Astrocyte (in vitro differentiated cells and primary cell): ENCODE measurements at places on chromosomes 1 and 21. TPM values are rescaled to one million over a fixed set of nuclear protein-coding genes. Genes with fewer than 3 reads are reported as not detected.
A peak's percentile ranks its signal among the peaks of the same experiment; 100 is the strongest.

Gene ALX3
- not detected in 2 replicates for total RNA-seq

Gene PDC
- total RNA-seq, result not detected in 2 replicates

Gene ACTL8
- total RNA-seq, result 1.3 and 2.0 TPM in 2 replicates

Gene PLPPR4
- total RNA-seq, result 0.07 TPM in 2 replicates

Gene FH
- total RNA-seq, result 47.3 and 49.4 TPM in 2 replicates

Gene SPSB1
- 53.5 and 56.7 TPM in 2 replicates for total RNA-seq

Gene WNT9A
- total RNA-seq, result 2.6 and 4.1 TPM in 2 replicates

Gene VAMP3
- total RNA-seq, result 154 and 156 TPM in 2 replicates

Gene MRPL39
- 29.6 and 32.5 TPM in 2 replicates for total RNA-seq

GRCh38 chr1:152048416-152049009 lies 11.7 kb upstream of the S100A11 start:
- no peaks in the 10 kb centered on the region for H3K36me3 ChIP-seq
- peak overlapping the region; percentile 93 for H3K27ac ChIP-seq
- H3K4me3 ChIP-seq, result peak overlapping the region; percentile 22
- no peak for DNase-seq
- H3K27me3 ChIP-seq, result peaks cover 8% of the 10 kb centered on the region

DNA sequence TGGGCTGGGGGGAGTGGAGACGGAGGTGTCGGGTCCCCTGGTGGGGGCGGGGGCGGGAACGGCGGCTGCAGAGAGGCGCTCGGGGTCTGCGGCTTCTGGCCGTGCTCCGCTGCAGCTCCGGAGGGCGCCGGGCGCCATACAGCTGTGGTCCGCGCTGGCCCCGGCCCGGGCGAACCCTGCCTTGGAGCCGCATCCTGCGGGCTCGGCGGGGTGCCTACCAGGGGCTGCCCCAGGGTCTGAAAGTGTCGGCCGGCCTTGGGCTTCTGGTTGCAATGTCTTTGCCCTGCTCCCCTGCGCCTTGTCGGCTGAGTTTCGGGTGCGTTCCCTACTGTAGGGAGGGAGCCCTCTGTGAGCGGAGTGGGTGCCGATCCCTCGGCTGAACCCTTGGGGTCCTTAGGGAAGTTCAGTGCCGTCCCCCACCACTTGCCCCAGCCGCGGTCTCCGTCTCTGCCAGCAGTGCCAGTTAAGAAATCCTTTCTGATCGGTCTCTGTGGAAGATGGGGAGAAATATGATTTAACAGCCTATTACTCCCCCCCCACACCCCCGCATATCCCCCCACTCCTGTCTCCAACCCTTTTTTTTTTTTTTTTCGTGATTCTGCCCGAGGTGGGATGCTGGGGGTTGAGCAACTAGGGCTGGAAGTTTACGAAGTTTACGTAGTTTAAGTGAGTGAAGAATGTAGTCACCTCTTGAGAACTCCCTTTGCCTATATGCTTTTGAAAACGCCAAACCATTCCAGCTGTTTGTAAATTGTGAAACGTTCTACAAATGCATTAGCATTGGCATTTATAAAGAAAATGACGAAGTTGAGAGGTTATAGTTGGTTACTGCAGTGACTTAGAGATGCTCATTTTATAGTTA lies 588 bp downstream of the NEXN start:
- peaks cover 11% of the 10 kb centered on the region for H3K36me3 ChIP-seq
- DNase-seq, result peak; percentile 51
- peaks cover 14% of the 10 kb centered on the region for H3K4me1 ChIP-seq
- no peaks in the 10 kb centered on the region for H3K27me3 ChIP-seq
- peak overlapping the region; percentile 100 for H3K27ac ChIP-seq

- no peaks in the 10 kb centered on the region for H3K4me1 ChIP-seq
- no peak for DNase-seq
- H3K36me3 ChIP-seq, result no peaks in the 10 kb centered on the region
- no peak overlapping the region for H3K4me3 ChIP-seq
- H3K27ac ChIP-seq, result no peak overlapping the region
- peaks cover 3% of the 10 kb centered on the region for H3K27me3 ChIP-seq
Observed at GRCh38 chr1:110292031-110292741, 47.0 kb upstream of the RBM15 start.

GRCh38 chr21:41653954-41654491 lies 112.8 kb downstream of the RIPK4 start:
- H3K4me1 ChIP-seq, result peaks cover 11% of the 10 kb centered on the region
- H3K4me3 ChIP-seq, result no peak overlapping the region
- H3K27ac ChIP-seq, result no peak overlapping the region
- H3K36me3 ChIP-seq, result no peaks in the 10 kb centered on the region
- H3K27me3 ChIP-seq, result peaks cover 4% of the 10 kb centered on the region

DNA sequence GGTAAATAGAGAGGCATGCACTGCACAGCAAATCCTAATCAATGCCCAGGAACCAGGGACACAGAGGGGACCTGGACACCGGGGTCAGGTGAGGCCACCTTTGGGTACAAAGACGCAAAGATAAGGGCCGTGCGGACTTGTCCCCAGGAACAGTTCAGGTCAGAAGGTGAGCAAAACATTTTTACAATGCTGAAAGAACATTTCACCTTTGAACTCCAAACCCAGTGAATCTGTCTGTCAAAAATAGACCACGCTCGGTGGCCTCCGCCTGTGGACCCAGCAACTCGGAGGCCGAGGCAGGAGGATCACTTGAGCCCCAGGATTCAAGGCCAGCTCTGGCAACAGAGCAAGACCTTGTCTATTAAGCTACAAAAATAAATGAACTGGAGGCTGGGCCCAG lies 15.2 kb downstream of the TNFRSF14 start:
- H3K4me3 ChIP-seq, result no peak overlapping the region
- no peak for DNase-seq
- no peaks in the 10 kb centered on the region for H3K36me3 ChIP-seq
- H3K27me3 ChIP-seq, result no peaks in the 10 kb centered on the region

DNA sequence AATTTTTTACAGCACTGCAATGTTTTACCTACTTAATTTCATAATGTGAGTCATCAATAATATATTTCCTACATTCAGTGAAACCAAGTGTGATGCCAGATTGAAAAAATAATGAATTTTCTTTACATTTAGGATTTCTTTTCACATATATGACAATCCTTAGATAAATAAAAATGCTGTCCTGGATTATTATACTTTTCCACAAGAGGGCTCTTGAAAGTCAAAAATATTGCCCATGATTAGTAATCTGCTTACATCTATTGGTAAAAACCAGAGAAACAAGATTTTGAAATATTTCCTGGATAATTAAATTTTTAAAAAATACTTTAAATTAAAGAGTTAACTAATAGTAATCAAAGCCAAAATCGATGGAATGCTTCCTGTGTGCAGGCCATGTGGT lies 86.8 kb upstream of the PLPPR4 start:
- no peak for DNase-seq
- no peak overlapping the region for H3K4me3 ChIP-seq

- H3K36me3 ChIP-seq, result no peaks in the 10 kb centered on the region
- DNase-seq, result no peak
- H3K4me3 ChIP-seq, result no peak overlapping the region
- H3K4me1 ChIP-seq, result peaks cover 14% of the 10 kb centered on the region
- no peaks in the 10 kb centered on the region for H3K27me3 ChIP-seq
Observed at GRCh38 chr1:208189716-208190115, 54.5 kb downstream of the PLXNA2 start.

DNA sequence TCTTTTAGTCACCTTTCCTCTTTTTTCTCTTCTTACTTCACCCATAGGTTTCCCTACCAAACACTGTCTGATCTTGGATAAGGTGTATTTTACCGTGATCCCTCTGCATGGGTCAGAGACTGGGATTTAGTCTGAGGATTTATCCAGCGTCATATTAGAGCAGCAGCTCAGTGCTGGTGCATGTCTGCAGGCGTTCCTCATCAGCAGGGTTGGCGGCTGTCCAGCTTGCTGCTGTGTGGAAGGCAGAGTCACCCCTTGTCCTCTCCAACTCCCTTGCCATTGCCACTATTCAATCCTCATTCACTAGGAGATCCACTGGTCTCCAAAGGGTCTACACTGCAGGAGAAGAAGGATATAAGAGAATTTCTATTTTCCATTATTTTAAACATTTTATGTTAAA lies 7.3 kb upstream of the FAM78B start:
- H3K27ac ChIP-seq, result no peak overlapping the region
- peaks cover 2% of the 10 kb centered on the region for H3K27me3 ChIP-seq
- no peaks in the 10 kb centered on the region for H3K36me3 ChIP-seq
- H3K4me3 ChIP-seq, result no peak overlapping the region
- no peak for DNase-seq

GRCh38 chr1:25246600-25247023 lies 642 bp downstream of the RSRP1 start:
- peak overlapping the region; percentile 100 for H3K4me3 ChIP-seq
- peaks cover 33% of the 10 kb centered on the region for H3K36me3 ChIP-seq
- H3K27ac ChIP-seq, result peak overlapping the region; percentile 98
- peaks cover 16% of the 10 kb centered on the region for H3K4me1 ChIP-seq
- no peak for DNase-seq

DNA sequence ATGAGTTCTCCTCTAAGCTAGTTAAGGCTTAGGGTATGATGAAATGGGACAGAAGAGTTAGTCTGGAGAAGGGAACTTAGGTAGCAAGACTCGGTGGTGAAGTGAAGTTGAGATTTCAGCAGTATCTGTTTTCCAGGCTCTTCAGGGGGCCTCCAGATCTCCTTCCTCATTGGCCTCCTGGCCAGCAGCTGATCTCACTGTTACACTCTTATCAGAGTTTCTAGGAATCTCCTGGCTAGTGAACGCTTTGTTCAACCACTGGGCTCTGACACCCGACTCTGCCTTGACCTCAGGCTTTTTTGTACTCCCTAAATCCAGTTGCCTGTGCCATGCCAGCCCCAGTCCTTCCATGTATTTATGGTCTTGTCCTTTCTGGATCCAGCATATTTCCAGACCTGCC lies 311.0 kb downstream of the ASTN1 start:
- no peaks in the 10 kb centered on the region for H3K36me3 ChIP-seq
- H3K4me1 ChIP-seq, result no peaks in the 10 kb centered on the region
- no peak for DNase-seq
- no peaks in the 10 kb centered on the region for H3K27me3 ChIP-seq
- H3K27ac ChIP-seq, result no peak overlapping the region
- H3K4me3 ChIP-seq, result no peak overlapping the region

DNA sequence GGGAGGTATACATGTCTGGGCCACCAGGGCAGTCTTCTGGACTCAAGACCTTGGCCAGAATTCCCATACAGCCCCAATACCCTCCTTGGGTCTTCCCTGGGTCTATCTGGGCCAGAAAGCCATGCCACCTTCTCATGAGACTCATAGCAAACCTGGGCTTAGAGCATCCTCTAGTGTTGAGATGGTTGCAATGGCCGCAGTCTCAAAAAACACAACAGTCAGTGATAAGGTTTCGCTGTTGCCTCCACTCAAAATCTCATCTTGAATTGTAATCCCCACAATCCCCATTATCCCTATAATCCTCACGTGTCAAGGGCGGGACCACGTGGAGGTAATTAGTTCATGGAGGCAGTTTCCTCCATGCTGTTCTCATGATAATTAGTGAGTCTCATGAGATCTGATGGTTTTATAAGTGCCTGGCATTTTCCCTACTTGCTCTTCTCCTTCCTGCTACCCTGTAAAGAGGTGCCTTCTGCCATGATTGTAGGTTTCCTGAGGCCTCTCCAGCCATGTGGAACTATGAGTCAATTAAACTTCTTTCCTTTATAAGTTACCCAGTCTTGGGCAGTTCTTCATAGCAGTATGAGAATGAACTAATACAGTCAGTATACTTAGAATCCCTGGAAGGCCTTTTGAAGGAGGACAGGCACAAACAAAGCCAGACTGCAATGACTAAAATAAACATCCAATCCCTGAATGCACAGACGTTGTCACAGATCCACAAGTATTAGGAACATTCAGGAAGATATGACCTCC lies 77.0 kb downstream of the CTH start:
- H3K4me3 ChIP-seq, result no peak overlapping the region
- H3K4me1 ChIP-seq, result peaks cover 15% of the 10 kb centered on the region
- H3K36me3 ChIP-seq, result no peaks in the 10 kb centered on the region
- H3K27ac ChIP-seq, result no peak overlapping the region
- no peaks in the 10 kb centered on the region for H3K27me3 ChIP-seq

DNA sequence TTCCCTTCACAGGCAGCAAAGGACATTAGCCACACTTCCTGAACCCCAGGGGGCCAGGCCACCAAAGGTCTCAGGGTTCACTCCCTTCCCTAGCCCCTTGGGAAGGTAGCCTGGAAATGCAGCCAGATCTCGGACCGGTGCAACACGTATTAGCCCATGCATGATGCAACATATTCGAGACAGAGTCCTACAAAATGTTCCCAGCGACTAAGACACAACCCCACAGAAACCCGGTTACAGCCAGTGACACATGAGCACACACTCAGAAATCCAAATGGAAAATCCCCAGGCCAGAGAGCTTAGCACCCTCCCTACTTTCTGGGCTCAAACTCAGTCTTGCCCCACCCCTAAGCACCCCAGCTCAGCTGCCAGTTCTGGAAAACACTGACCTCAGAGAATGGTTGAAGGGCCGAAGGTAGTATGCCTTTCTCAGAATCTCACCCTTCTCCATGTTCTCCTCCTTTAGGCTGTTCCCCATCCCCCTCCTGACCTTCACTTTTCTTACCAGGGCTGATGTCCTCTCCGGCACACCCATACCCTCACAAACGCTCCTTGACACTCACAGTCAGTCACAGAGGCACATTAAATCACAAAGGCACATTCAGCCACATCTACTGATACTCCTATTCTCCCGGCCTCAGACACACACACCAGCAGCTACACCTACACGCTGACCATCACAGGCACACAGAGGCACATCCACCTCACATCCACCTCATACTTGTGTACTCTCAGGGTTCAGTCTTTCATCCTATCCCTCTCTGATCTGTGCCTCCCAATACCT lies at the start of gene TSPAN1:
TSPAN1 (plus strand) TSS at position 640 of the 784 bp plus-strand sequence. CDS start 6,021 bp downstream, outside the sequence.
- no peak within 1 kb of the TSS for H3K4me3 ChIP-seq
- H3K4me1 ChIP-seq, result peaks cover 7% of the 10 kb centered on the region
- peaks cover 4% of the 10 kb centered on the region for H3K27me3 ChIP-seq
- no peaks in the 10 kb centered on the region for H3K36me3 ChIP-seq

- DNase-seq, result no peak
- H3K4me3 ChIP-seq, result no peak overlapping the region
- H3K27me3 ChIP-seq, result no peaks in the 10 kb centered on the region
Observed at GRCh38 chr1:55877437-55878232, 662.5 kb upstream of the USP24 start.

- H3K4me1 ChIP-seq, result no peaks in the 10 kb centered on the region
- no peaks in the 10 kb centered on the region for H3K27me3 ChIP-seq
- H3K4me3 ChIP-seq, result no peak overlapping the region
- H3K27ac ChIP-seq, result no peak overlapping the region
- no peak for DNase-seq
- no peaks in the 10 kb centered on the region for H3K36me3 ChIP-seq
Observed at GRCh38 chr21:18228060-18228739, 16.4 kb upstream of the CHODL start.

DNA sequence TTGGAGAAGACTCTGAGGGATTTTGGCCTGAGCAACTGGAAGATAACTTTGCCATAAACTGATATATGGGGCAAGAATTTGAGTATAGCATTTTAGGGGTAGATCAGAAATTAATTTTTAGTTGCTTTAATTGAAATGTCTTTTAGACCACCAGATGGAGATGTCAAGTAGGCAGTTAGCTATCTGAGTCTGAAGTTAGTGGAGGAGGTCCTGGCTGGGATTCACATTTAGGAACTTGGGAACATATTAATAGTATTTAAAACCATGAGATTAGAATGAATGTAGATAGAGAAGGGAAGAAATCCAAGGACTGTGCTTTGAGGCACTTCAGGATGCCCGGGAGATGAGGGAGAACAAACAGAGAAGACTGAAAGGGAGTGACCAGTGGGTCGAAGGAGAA lies 32.6 kb downstream of the SLC44A3 start:
- H3K36me3 ChIP-seq, result no peaks in the 10 kb centered on the region
- no peak for DNase-seq
- peaks cover 8% of the 10 kb centered on the region for H3K4me1 ChIP-seq
- no peak overlapping the region for H3K27ac ChIP-seq
- no peaks in the 10 kb centered on the region for H3K27me3 ChIP-seq
- no peak overlapping the region for H3K4me3 ChIP-seq

- H3K27me3 ChIP-seq, result no peaks in the 10 kb centered on the region
- H3K36me3 ChIP-seq, result no peaks in the 10 kb centered on the region
- no peak overlapping the region for H3K4me3 ChIP-seq
Observed at GRCh38 chr1:91171898-91172297, 150.1 kb upstream of the ZNF644 start.
